ENCODE measurements at places on chromosomes 11 and 22.
A peak's percentile ranks its signal among the peaks of the same experiment; 100 is the strongest.

GRCh38 chr22:49317369-49317768, 510.3 kb downstream of the BRD1 start:
- no peak for DNase-seq

- DNase-seq: no peak
Measured at GRCh38 chr11:6594142-6594768, 9.2 kb downstream of the RRP8 start.

GRCh38 chr11:126518972-126519690, 163.6 kb downstream of the ST3GAL4 start:
- no peak for DNase-seq

- no peak for DNase-seq
Measured at GRCh38 chr11:61697764-61698163, 17.6 kb downstream of the DAGLA start.

DNA sequence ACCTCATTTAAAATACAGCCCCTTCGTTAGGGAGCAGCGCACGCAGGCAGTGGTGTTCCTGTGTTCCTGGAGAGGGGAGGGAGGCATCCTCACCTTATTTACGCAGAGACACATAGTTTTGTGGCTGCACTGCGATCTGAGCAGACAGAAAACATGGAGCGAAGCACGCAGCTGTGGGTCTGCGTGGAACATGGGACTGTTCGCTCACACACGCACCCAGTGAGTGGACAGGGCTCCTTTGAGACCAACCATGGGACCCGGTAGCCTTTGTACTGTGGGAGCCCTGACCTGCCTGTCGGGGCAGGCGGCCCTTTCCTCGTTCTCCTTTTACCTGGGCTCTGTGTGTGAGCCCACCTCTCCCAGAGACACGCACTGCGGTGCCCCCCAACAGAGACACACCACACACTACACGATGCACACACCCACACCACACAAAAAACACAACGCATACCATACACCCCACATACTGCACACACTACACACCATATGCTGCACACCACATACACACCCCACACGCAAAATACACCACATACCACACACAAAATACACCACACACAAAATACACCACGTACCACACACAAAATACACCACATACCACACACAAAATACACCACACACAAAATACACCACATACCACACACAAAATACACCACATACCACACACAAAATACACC, 1245.7 kb downstream of the BRD1 start:
- DNase-seq: no peak

DNA sequence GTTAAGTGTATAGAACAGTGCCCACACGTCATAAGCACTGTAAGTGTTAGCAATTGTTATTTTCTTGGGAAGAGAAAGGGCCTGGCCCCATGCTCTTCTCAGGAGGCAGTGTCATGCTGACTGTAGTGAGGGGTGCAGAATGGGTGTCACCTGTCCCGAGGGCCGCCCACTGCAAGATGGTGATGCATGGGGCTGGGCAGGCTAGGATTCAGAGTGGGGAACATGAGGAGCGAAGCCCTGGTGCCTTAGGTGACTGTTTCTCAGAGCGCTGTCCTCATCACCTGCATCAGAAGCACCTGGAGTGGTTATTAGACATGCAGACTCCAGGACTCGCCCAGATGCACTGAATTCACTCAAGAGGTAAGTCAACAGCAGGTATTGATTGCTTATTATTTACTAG, 101.0 kb upstream of the PARVA start:
- DNase-seq: no peak

- peak; percentile 63 for DNase-seq
Measured at GRCh38 chr11:64268893-64269539, 15.4 kb downstream of the BAD start.

DNA sequence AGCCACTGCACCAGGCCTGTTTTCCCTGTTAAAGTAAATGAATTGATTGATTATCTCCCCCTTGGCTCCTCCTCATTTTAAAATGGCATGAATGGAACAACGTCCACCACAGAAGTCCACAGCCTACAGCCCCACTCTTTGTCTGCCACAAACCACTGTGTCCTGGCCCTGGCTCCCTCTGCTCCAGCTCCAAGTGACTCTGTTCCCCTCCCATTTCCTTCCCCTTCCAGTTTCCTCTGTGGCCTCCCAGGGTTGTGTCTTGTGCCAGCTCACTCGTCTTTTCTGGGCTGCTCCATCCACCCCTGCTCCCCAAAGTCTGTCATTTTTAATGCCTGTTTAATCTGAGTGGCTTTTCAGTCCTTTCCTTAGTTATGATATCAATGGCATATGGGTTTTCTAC, 52.4 kb upstream of the CD5 start:
- DNase-seq: no peak

- no peak for DNase-seq
Measured at GRCh38 chr11:21814169-21814568, 378.7 kb upstream of the ANO5 start.

GRCh38 chr11:25436326-25436725, 895.6 kb upstream of the ANO3 start:
- DNase-seq: no peak

DNA sequence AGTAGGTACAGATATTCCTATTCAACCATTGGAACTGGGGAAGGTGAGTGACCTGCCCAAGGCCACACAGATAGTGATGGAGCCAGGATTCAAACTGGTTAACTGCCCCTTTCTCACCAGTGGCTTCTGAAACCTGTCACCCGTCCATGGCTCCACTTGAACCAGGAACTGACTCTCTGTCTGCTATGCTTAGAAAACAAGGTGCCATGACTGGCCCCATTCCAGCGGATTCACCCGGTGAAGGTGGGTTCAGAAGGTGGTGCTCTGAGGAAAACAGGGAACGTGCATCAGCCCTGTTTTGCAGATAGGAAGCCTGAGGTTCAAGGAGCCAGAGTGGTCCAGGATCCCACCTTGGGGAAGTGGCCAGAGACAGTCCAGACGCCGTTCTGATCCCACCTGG, 2.6 kb upstream of the PATZ1 start:
- no peak for DNase-seq

DNA sequence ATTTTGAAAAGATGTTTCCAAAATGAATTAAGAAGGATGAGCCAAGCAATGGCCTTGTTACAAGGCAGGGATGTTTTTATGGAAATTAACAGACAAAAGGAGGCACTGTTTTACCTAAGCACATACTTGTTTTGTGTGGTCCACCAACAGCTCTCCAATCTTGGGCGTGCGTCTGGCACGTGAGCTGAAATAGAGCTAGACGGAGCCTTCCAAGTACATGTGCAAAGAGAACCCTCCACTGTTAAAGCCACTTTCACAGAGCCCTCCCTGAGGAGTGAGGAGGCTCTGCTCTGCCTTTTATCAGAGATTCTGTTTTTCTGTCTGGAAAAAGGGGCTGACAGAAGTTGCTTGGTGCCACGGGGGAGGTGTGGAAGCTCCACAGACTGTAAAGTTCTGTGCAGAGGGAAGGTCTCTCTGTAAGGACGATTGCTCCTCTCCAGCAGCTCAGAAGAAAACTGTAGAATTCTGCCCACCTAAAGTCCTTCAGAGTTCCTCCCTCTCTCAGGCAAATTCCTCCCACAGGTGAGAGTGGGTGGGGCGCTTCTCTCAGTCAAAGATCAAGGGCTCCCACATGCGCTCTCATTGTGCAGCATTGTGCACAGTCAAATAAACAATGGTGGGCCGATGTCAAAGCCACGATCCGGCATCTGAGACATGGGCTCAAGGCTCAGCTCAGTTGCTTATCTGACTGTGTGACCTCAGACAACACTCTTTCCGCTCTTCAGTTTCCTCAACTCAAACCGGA, 92.6 kb upstream of the CSNK2A3 start:
- no peak for DNase-seq

DNA sequence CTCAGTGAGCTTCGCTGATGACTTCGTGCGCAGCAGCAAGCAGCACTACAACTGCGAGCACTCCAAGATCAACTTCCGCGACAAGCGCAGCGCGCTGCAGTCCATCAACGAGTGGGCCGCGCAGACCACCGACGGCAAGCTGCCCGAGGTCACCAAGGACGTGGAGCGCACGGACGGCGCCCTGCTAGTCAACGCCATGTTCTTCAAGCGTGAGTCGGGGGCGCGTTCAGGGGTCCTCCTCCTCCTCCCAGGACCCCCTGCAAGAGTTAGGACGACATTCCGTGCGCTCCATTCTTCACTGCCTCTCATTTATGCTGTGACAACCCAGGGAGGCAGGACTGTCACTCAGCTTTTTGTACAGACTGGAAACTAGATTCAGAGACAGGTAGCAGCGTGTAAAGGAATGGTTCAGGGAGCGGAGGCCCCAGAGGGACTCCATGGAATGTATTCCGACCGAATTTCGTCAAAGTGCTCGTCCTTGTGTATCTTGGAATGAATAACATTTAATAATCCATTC, 4.8 kb downstream of the SERPINH1 start:
- no peak for DNase-seq

DNA sequence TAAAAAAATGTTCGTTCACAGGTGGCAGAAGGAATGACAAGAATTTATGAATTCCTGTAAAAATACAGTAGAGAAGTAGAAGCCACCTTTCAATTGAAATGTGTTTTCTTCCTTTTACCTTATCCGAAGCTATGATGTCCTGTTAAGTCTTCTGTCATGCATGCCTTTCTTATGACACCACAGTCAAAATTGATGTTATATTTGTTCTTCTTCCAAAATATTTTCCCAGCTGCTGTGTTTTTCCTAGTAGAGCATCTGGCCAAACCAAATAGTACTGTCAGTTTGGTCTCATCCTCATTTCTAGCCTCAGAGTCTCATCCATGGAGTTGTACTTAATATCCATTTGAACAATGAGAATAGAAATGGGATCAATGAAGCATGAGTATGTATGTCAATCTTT, 206.1 kb downstream of the PGR start:
- no peak for DNase-seq

DNA sequence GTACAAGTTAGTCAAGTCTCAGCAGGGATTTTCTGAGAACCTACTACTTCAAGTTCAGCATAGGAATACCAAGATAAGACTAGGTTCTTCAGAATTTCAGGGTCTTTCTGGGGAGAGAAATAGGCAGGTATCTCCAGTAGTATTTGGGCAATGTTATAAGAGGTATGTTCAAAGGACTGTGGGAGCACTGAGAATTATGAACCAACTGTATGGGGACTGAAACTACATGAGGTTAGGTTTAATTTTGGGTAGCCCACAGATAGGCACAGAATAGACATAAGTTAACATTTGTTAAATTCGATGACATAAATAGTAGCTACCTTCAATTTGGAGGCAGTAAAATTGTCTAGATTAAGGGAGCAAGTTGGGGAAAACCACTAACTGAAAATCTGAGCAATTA, 9.2 kb upstream of the GAB2 start:
- DNase-seq: no peak

DNA sequence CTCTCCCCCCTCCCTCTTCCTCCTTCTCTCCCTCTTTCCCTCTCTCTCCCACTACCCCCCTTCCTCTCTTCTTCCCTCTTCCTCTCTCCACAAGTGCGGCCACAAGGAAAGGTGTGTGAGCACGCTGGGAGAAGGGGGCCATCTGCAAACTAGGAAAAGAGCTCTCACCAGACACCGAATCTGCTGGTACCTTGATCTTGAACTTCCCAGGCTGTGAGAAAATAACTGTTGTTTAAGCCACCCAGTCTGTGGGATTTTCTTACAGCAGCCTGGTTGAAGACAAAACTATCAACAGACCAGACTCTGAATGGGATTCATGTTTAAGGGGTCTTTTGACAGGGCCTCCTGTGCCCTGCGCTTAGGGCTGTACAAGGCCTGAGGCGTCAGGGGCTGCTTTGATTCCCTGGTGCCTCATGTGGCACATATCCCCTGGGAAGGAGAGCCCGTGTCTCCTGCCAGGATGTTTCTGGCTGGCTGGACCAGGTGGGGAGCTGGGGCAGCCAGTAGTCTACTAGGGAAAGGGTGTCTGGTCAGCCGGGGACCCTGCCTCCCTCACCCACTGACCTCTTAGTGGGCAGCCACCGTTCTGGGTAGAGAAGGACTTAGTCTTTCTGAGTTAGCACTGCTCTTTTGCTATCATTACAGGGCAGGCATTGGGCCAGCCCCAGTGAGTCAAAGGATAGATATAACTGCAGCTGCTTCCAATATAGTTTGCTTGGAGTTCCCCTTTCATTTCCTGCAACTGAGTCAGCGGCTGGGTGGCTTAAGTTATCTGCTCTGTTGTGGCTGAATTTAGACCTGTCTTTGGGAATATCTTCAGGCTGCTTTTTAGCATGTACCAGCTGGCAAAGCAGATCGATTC, 6.2 kb downstream of the PANX1 start:
- peak; percentile 87 for DNase-seq

GRCh38 chr11:122724520-122724919, 69.0 kb downstream of the UBASH3B start:
- DNase-seq: no peak

DNA sequence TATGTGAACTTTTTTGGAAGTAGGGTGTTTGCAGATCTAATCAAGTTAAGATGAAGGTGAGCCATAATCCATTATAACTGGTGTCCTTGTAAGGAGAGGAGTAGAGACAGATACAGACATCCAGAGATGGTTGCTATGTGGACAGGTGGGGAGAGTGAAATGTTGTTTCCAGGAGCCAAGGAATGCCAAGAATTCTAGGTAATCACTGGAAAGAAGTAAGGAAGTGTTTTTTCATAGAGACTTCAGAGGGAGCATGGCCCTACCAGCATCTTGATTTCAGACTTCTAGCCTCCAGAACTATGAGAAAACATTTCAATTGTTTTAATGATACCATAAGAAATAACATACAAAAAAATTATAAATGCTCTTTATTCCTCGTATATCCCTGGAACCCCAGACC, 320.5 kb upstream of the ANO3 start:
- no peak for DNase-seq

- peak; percentile 18 for DNase-seq
Measured at GRCh38 chr22:28408709-28409108, 270.9 kb downstream of the TTC28 start.

GRCh38 chr11:113690619-113691569, 15.2 kb downstream of the TMPRSS5 start:
- DNase-seq: peak; percentile 20

- no peak for DNase-seq
Measured at GRCh38 chr11:60459345-60459744, 3.7 kb downstream of the MS4A1 start.

- no peak for DNase-seq
Measured at GRCh38 chr11:72629266-72629665, 45.0 kb downstream of the PDE2A start.

GRCh38 chr11:39239553-39239952, 2219.9 kb downstream of the LRRC4C start:
- DNase-seq: no peak

DNA sequence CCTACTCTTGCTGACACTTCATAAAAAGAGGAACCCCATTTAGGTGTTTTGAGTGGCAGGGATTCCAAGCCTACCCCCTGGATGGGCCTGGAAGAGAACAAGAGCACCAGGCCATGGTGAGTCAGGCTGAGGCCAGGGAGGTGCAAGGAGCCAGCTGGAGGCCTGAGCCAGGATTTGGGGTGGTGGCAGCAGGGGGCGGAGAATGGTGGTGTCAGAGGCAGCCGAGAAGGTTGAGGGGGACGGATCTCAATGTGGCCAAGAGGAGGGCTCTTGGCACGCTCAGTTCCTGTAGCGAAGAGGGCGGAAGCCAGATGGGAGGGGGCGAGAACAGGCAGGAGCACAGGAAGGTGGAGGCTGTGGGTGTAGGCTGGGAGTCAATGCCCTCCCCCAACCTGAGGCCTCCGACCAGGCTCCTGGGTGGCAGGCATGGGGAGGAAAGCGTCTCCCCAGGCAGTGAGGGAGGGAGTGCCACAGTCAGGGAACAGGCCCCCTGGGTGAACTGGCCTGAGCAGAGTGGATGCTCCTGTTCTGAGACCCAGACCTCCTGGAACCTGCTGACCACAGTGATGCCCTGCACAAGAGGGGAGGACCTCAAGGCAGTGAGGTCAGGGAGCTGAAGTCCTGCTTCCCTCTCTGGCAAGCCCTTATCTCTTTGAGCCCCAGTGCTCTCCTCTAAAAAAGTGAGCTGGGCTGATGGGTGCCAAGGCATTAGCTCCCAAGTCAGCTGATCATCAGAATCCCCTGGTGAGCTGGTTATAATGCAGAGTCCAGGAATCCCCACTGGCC, 13.9 kb downstream of the RTN4RL2 start:
- no peak for DNase-seq
